ENCODE measurements at places on chromosomes 2 and 18. TPM values are rescaled to one million over a fixed set of nuclear protein-coding genes. Genes with fewer than 3 reads are reported as not detected.

The STPG4 gene
- total RNA-seq = not detected

The TLX2 gene
- total RNA-seq = not detected

The AGXT gene
- not detected for total RNA-seq

The RIT2 gene
- total RNA-seq = not detected

DNA sequence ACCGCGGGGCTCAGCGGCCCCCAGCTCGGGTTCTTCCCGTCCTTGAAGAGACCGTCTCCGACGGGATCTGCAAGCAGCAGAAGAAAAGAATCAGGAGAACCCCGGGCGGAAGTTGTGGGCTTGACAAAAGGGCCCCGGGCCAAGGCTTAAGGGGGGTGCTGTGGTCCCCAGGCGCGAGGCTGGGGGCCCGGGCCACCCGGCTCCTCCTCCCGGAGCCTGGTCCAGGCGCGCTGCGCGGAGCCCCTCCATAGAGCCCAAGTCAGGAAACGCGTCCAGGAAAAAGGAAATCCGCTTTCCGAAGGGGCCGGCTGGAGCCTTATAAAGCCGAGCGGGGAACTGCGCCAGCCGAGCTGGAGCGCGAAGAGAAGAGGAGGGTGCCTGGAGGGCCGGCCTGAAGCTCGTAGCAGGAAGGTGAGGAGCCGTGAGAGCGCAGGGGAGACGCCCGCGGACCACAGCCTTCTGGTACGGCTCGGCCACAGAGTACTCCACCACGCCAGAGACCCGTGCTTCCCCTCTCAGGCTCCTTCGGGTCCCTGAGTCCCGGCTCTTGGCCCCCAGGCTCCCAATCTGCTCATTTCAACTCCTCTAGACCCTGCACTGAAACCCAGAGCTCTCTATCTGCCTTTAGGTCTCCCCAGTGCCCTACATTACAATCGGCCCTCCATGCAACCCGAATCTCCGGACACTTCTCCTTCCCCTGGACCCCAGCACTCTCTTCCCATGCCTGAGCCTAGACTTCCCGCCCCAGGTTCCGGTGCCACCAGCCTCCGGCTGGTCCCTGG lies 554 bp downstream of the FEV start:
- peak; percentile 88 for DNase-seq

DNA sequence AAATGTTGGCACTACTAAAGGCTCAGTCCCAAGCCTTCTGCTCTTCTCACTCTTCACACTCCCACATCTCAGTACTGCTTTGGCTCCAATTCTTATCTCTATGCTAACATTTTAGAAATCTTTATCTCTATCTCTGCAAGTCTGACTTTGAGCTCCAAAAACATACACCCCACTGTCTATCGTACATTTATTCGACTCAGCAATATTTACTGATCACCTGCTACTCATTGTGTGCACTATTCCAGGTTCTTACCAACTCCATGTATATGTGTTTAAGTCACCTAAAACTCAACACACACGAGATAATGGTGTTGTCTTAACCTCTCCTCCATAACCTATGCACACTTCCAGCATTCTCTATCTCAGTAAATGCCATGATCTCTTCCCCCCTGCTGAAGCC lies 268.2 kb upstream of the CRIM1 start:
- no peak for DNase-seq

DNA sequence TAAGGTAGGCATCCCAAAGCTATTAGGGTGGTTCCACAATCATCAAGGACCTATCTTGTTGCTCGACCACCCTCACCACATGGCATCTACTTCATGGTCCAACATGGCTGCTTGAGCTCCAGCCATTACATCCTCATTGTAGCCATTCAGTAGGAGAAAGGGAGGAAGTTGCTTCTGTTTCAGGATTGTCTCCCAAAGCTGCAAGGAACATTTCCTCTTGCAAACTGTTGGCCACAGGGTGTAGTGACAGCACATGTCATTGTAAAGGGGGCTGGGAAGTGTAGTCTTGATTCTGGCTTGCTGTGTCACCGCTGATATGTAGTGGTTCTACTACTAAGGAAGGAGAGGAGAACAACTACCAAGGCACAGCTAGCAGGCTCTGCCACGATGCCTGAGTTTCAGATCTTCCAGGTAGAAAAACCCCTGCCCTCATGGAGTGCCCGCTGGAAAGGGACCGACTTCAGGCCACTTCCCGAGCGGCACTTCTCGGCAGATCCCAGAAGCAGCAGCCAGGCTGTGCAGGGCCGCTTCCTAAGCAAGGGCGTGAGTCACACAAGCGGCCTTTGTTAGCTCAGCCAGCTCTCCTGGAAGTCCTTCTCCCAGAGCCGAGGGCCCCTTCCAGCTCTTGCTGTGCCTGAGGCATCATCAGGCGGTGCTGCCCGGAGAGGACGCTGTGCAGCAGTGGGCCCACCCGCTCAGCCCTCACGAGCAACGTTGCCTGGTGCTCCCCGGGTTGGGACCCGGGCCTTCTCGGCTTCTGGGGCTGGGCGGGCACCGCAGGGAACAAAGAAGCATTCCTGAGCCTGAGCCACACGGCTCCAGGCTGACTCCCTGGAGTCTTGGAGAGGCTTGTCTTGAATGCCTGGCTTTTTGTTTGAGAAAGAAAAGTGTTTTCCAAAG lies 58.2 kb downstream of the HS6ST1 start:
- peak; percentile 26 for DNase-seq

DNA sequence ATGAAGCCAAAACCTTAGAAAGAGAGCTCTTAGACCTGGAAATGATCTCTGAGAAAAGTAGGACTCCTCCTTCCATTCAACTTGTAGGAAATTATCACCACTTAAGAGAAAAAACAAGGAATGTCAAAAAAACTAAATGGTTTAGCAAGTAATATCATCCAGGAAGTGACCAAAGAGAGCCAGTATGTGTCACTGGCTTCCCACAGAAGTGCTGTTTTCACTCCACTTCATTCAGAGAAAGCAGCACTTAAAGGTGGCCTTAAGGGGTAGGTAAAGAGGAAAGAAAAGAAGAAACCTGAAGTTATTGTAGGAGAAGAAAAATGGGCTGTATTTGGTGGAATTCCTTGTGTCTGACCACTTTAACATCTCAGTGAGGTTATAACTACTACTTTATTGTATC lies 414.4 kb upstream of the ETAA1 start:
- no peak for DNase-seq

- peak; percentile 20 for DNase-seq
These were observed 84.9 kb downstream of the MAPK4 start for GRCh38 chr18:50644807-50645206.

DNA sequence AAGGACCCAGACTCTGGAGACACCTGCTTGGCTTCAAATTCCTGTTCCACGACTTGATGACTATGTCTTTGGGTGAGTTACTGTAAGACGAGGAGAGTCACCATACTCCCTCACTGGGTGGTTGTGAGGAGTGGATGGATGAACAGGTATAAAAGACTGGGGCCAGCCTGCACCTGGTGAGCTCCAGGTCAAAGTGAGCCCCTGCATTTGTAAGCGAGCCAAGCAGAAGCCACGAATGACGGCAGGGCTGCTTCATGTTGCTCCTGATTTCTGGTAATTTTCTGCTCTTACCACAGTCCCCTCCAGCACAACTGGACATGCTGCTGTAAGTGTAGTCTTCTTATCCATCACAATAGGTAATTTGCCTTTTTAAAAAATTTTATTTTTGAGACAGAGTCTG lies 86.6 kb downstream of the POLR1A start:
- DNase-seq = no peak

- DNase-seq = peak; percentile 28
These were observed 21.7 kb downstream of the COX7A2L start for GRCh38 chr2:42339191-42339912.

DNA sequence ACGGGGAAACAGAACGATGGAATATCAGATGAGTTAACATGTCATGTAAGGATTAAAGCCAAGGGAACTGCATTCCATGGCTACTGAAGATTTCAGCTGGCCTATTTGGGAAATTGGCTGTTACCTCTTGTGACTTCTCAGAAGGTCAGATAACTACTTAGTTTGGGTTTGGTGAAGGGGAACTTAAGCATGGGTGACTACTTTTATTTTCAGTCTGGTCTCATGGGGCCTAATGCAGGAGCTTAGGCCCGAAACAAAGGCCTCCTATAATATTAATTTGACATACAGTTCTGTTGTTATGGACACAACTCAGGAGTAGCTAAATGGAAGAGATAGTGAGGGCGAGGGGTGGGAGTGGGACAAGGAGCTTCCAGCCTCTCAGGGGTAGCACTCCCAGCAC lies 44.0 kb upstream of the TXNDC2 start:
- no peak for DNase-seq

DNA sequence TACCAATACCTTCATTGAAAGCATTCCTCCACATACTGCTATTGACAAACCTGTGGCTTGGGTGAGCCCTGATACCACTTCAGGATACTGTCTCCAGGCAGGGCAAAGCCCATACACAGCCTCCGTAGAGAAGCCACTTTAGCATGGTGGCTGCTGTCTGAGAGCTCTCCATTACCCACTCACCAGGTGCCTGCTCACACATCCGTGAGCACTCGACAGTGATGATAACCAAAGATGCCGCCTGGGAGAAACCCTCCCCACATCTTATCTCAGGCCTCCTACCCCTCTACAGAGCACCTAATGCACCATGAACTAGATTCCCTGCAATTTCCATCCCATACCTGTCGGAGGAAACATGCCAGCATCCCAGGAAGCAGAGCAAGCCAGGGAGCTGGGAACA lies 57.6 kb upstream of the KLHL29 start:
- no peak for DNase-seq

DNA sequence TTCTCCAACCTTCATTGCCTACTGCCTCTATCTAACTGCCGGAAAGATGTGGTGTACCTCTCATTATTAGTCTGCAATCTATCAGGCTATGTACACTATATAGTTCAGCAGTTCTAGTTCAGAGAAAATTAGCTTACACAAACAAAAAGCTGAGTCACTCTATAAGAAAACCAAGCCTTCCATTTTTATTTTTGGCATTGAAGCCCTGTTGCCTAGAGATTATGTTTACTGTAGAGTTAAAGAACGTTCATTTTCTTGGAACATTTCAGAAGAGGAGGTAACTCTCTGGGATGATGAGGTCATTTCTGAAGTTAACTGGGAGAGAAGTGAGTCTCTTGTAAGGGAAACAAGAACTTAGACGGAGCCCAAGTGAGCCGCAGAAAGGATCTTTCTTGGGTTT lies 133.5 kb downstream of the FAM124B start:
- DNase-seq = no peak

DNA sequence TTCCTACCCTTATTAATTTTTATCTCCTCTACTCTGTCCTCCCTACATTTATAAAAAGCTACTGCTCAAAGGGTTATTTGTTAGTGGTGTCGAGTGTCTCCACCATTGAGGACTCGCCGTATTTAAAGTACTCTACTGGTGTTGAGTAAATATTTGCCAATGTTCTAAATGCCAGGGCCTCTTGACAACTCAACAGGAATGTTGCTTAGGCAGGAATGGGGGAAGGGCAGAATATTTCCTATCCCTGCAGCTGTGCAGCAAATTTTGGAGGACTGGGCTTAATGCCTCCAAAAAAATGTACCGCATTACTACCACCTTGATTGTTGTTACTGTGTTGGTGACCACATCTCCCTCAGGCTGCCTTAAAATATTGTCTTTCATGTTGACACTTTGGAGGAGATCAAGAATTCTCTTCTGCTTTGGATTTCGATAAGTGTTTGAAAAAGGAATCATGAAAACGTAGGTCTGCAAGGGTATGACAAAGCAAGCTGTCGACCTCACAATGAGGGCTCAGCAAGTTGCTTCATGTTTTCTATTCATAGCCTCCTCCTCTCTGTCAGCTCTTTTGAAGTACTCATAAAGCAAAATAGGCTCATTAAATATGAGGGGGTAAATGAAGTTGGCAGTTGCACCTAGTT lies 84.3 kb downstream of the EFEMP1 start:
- DNase-seq = no peak

DNA sequence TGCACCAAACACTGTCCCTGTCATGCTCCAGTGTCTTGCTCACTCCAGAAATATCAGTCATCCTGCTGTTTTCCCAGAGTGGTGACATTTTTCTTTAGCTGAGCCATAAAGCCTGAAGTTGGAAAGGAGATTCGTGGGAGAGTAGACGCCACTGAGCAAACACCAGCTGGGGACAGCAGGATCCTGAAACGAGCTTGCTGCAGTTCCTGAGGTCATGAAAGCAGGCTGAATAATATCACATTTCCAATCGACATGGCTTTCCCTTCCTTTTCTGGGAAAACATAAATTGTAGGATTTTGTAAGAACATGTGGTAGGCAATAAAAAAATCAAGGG lies 276.4 kb downstream of the CDCA7 start:
- no peak for DNase-seq

DNA sequence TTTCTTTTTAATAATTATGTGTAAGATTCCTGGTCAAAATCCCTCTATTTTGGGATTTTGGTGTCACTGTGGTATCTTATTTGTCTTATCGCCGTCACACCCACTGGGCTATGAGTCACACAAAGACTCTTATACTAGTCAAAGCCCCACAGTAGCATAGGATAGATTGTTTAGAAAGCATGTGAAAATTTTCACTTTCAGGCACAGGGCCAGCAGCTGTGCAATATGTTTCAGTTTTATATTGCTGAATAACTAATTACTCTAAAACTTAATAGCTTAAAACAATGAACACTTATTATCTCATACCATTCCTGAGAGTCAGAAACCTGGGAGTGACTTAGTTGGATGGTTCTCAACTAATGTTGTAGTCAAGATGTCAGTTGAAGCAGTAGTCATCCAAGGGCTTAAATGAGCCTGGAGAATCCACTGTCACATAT lies 24.0 kb downstream of the CFAP210 start:
- DNase-seq = no peak

GRCh38 chr2:162197069-162197825 lies 45.2 kb upstream of the GCG start:
- DNase-seq = no peak

All from endothelial cell (in vitro differentiated cells).